Jurkat, Clone E6-1 (cell line): ENCODE measurements at places on chromosomes 2 and 18.

GRCh38 chr2:5373200-5373599 lies 319.0 kb upstream of the SOX11 start:
- DNase-seq = no peak

GRCh38 chr18:57078614-57079013 lies 68.3 kb upstream of the BOD1L2 start:
- DNase-seq = no peak

DNA sequence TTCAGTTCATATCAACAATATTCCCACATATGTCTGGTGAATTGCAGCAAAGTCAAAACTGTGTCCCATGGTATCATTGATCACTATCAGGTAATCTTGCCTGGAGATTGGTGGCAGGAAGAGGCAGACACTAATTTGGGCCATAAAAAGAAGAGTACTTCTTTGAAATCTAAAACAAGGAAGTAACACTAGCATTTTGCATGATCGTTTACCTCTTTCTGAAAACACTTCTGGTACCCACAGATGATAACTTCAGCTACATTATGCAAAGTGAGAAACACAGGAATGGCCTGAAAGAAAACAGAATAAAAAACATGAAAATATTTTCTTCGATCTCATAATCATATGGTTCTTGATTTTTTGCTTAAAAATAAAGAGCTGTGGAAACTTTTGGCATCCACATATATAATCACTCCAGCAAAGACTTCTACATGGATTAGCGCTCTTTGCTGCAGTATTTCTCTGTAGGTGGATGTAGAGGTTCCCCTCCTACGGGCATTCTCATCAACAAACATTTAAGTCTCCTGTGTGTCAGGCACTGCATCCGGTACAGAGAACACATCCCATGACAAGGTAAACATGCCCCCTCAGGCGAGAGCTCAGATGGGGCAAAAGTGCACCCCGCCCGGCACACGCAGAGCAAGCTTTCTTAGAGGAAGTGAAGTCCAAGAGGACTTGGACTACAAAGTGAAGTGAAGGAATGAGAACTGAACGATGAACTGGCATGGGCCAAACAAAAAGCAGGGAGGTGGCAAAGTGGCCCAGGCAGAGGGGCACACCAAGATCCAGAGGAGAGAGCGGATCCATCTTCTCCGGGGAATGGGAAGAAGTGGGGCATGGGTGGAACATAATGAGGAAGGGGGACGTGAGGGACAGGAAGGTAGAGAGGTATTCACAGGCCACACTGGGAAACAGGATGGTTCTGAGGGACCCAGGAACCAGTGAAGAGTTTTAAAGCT lies 68.0 kb upstream of the RIOK3 start:
- DNase-seq = no peak

DNA sequence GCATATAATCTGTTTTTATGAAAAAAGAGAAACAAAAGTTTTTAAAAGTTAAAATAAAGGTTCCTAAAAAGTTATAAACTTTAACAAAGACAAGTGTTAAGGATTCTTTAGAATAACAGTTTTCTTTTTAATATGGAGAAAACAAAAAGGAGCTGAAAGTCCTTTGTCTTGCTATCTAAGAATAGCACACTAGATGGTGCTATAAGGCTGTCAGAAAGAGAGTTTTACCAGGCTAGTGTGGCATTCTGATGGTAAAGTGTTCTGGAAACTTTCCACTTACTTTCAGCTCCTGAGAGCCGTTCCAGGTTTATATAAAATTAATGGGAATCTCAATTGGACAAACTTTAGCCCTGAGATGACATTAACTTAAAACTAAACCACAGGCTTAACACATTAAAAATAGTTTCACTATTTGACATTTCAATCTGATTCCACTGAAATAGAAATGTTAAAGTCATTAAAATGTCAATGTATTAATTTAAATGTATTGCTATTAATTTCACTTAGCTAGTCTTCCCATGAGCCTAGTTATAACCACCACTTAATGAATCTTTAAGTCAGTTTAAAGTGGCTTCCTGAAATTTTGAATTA lies 3.7 kb downstream of the FBXO48 start:
- DNase-seq = peak; percentile 62

GRCh38 chr2:9231291-9232165 lies 24.9 kb downstream of the ASAP2 start:
- DNase-seq = no peak

DNA sequence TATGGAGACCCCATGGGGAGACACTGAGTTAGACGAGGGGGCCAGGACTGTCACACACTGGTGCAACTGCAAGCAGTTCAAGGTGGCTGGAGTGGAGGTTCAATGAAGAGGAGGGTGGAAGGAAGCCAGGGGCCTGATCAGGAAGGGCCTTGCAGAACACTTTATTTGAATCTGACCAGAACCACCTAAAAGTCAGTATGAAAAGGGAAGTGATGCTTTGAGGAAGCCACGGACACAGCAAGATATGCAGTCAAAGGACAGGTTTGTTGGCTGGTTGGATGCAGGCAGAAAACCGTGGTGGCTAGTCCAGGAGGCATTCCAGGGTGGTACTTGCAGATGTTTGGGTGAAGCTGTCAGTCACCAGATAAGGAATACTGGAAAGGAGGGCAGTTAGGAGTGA lies 3.5 kb upstream of the FAM124B start:
- DNase-seq = no peak

DNA sequence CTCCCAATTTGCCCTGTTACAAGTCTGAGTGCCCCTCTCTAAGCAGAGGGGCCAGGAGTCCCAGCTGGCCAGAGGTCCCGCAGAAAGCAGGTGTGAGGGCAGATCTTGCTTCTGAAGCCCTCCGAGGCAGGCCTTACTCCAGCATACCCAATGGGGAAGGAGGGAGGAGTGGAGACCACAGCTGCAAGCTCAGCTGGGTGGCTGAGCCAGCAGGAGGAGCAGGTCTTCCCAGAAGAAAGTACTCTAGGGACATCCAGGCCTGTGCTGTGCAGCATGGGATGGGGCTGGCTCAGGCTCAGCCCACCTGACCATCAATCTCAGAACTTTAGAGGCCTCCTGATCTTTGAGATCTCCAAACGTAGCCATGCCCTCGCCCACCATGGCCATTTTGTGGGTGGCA lies 31.3 kb downstream of the PLB1 start:
- no peak for DNase-seq

- no peak for DNase-seq
Measured at GRCh38 chr2:145286716-145287275, 766.9 kb upstream of the ZEB2 start.

GRCh38 chr18:4758980-4759379 lies 303.9 kb upstream of the DLGAP1 start:
- no peak for DNase-seq

DNA sequence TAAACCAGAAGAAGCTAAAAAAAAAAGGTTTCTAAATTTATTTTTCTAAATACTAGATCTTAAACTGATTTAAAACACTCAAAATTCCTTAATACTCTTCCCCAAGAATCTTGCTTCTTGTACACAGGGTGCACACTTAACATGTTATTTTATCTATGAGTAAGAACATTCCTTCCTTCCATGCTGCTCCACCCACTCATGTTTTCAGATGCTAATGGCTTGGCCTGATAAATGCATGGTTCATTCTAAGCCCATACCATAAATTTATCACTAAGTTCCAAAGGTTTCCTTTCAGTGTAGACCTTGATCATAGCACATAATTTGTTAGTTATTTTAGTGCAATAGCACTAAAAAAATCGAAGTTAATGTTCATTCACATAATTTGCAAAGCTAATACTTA lies 8.1 kb downstream of the FBXO48 start:
- DNase-seq = no peak

DNA sequence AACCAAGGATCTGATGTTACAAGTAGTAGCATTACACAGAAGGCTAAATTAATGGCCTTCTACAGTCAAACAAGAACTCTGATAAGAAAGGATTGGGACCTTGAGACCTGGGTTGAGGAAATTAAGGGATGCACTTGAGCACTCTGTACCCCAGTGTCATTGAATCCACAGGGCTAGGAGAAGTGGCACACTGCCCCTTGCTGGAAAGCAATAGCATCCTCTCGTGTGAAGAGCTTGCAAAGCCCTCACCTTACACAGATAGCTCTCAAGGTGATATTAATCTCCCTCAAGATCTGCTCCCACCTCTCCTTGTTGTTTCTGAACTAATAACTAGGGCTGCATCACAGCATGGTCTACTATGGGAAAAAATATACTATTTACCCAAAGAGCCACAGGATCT lies 26.5 kb upstream of the CHST9 start:
- no peak for DNase-seq

GRCh38 chr2:232333361-232334135 lies 45.0 kb upstream of the ALPP start:
- DNase-seq = no peak

DNA sequence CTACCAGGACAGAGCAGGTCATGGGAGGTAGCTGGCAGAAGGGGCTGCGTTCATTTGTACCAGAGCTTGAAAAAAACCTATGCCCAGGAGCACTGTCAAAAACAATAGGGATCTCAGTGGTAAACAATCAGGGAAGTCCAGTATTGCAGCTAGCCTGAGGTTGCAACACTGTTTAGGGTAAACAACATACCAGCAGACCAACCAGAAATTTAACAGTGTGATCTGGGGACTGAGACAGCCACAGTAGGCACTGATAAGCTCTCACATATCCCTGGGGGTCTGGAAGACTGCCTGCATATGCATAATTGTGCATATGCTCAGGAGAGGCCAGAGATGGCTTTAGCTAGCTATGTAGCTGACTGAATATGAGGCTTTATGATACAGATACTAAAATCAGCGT lies 12.0 kb upstream of the ZCCHC2 start:
- DNase-seq = no peak

GRCh38 chr2:141508086-141508752 lies 622.6 kb downstream of the LRP1B start:
- DNase-seq = no peak

DNA sequence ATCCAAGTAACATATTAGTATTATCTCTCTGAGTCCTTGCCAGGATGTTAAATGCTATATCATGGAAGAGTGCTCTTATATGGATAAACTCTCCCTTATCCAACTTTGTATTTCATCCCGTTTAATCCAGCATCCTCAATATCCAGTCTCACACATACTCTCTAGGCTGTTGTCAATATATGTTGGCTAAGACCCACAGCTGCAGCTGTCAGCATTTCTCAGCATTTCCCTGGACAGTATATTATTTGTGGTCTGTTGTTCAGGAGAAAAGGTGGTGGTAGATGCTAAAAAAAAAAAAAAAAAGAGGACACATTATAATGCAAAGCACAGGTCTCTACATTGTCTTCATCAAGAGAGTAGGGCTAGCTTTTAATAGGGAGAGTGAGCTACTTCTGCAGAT lies 1368.0 kb upstream of the ZEB2 start:
- DNase-seq = no peak

DNA sequence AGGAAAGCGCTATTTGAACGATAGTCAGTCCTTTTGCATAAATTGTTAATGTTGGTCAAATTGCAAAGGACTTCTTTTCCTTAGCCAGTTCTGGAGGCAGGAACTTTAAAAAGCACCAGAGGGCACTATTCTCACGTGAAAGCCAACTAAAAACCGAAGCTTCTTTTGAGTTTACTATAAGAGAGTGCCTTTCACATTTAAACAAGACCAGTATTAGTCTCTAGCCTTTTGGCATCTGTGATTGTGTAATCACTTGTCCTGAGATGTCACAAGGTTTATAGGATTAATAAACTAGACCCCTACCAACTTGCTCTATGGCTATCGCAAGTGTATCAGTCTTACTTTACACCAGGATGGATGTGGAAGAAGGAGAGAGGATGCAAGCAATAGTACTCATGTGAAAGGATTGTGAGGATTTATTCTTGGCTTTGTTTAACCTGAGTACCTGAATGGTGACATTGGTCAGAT lies 14.4 kb upstream of the STAT4 start:
- DNase-seq = peak; percentile 35

GRCh38 chr18:48957136-48957535 lies 6.4 kb upstream of the SMAD7 start:
- DNase-seq = no peak

GRCh38 chr2:8412082-8412481 lies 269.8 kb upstream of the ID2 start:
- DNase-seq = no peak

- no peak for DNase-seq
Measured at GRCh38 chr2:59490994-59491393, 1062.5 kb downstream of the BCL11A start.

DNA sequence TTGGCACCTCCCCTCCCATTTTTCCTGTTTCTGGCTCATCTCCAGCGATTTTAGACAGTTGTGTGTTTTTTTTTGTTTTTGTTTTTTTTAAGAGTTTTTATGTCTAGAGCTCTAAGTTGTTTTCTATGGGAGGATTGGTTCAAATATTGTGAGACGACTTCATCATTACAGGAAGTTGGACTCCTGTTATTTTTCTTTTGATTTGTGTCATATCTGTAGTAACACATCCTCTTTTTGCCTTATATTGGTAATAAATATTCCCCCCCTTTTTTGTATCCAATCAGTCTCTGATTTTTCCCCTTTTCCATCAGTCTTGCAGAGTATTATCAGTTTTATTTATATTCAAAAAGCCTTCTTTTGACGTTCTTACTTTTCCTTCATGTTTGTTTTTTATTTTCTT lies 89.0 kb downstream of the KIAA1328 start:
- no peak for DNase-seq

DNA sequence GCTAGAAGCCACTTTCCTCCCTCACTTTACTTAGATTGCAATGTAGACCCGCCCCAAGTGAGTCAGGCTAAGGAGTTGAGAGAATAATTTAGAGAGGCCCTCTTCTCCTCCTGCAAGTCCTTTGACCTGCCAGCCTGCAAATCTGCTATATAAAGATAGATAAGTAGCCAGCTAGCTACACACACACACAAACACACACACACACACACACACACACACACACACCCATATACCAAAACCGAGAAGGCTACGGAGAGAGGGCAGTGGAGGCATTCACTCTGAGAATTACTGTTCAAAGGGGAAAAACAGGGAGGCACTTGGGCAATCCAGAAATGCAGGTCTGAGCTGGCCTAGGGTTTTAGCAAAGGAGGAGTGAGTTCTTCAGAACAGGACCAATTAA lies 23.0 kb upstream of the SMAD7 start:
- no peak for DNase-seq

DNA sequence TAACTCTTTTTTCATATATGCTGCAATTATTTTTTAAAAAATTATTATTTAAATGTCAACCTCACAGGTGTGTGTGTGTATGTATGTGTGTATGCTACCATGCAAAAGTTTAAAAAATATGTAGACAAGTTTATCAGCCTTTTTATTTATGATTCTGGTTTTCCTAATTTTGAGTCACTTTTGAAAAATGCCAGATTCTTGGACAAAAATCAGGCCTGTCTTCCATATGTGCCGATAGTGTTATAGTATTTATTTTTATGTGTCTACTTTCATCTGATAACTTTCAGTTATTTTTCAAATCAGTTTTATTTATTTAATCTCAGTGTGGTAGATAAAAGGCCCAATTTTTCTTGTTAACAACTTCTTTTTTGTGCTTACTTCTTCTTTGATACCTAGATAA lies 176.2 kb downstream of the RDH14 start:
- DNase-seq = no peak

- peak; percentile 68 for DNase-seq
Measured at GRCh38 chr2:105294844-105295481, 34.6 kb downstream of the TGFBRAP1 start.
